Epithelial cell of esophagus (primary cell): ENCODE measurements at places on chromosomes 2 and 18.

GRCh38 chr2:1593371-1594122 lies 150.8 kb downstream of the PXDN start:
- peak; percentile 60 for DNase-seq

- DNase-seq: peak; percentile 59
These were observed 54.5 kb upstream of the SPAG16 start for GRCh38 chr2:213229814-213230213.

DNA sequence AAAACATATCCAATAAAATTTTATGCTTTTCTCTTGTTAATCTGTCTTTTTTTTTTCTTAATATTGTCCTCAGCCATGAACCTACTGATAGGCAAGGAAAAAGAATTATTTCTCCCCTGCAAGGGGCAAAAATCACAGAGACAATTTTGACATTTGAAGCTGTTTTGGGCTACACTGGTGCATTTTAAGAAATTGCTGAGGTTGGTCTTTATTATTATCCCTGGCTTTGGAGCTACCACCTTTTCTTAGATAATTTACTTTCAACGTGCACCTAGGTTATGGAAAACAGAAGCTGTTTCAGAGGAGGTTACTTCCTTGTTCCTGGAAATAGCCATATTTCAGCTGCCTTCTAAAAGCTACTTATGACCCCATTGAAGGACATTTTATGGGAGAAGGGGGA lies 195.5 kb upstream of the KYNU start:
- no peak for DNase-seq

GRCh38 chr2:199946196-199946595 lies 9.1 kb downstream of the TYW5 start:
- no peak for DNase-seq

DNA sequence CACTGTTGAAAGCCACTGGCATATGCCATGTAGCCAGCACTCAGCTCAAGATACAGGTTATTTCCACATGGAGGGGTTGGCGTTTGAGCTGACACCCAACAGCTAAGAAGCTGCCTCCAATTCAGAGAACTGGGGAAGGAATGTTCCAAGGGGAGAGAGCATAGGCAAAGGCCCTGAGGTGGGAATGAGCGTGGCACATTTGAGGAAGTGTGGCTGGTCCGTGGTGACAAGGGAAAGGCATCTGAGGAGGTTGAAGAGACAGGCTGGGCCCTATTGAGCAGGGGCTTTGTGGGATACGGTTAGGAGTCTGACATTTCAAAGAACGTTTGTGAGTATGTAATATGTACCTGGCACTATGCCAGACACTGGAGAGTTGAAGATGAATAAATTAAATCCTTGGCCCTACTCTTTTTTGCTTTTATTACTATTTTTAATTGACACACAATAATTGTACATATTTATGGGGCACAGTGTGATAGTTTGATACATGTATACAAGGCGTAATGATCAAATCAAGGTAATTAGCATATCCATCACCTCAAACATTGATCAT lies 27.6 kb upstream of the TMBIM1 start:
- no peak for DNase-seq

- peak; percentile 93 for DNase-seq
These were observed 12.7 kb downstream of the TTC39C start for GRCh38 chr18:24027156-24027827.

DNA sequence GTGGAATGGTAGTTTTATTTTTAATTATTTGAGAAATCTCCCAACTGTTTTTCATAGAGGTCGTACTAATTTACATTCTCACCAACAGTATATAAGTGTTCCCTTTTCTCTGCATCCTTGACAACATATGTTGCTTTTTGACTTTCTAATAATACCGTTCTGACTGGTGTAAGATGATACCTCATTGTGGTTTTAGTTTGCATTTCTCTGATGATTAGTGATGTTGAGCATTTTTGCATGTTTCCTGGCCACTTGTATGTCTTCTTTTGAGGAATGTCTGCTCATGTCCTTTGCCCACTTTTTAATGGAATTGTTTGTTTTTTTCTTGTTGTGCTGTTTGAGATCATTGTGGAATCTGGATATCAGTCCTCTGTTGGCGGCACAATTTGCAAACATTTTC lies 242.5 kb downstream of the ZNF521 start:
- no peak for DNase-seq

GRCh38 chr2:68156419-68156818 lies 1.3 kb upstream of the PNO1 start:
- no peak for DNase-seq

DNA sequence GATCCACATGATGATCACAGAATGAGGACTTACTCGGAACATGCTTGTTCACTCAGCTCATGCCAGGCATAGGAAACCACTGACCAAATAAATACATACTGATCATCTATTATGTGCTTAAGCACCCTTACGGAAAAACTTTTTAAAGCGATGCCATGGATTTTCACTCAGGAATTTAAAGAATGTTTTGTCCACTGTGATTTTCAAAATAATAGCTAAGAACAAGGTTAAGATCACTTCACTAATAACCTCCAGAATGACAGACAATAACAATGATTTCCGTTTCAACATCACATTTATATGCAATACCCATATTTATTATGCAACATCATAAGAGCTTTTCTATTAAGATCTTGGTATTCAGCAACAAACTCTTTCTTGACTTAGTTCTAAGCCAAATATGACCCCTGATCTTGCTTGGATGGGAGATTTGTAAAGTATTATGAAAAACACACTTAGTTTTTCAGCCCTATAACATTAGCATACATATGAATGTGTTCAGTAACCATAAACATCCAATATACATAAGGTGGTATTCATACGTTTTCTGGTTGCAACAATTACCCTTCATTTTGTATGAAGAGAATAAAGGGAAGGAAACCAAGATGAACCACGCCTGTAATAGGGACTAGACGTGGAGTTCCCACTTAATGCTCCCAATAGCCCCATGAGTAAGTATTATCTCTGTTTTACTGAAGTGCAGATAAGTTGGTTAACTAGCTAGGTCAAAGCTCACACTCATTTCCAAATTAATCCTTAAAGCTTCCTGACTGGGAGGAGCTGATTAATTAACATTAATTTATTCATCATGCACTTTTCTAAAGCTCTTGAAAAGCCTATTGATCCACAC lies 1.9 kb downstream of the CD302 start:
- DNase-seq: no peak

DNA sequence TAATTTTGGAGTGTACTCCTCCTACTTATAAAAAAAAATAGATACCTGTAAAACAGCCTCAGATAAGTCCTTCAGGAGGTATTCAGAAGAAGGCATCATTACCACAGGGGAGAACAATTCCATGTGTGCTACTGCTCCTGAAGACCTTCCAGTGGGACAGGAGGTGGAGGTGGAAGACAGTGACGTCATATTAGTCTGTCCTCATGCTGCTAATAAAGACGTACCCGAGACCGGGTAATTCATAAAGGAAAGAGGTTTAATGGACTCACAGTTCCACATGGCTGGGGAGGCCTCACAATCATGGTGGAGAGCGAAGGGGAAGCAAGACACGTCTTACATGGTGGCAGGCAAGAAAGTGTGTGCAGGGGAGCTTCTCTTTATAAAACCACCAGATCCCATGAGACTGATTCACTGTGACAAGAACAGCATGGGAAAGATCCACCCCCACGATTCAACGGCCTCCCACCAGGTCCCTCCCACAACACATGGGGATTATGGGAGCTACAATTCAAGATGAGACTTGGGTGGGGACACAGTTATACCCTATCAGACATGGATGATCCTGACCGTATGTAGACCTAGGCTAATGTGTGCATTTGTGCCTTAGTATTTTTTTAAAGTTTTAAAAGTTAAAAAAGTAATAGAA lies 98.4 kb downstream of the NDUFA10 start:
- no peak for DNase-seq

DNA sequence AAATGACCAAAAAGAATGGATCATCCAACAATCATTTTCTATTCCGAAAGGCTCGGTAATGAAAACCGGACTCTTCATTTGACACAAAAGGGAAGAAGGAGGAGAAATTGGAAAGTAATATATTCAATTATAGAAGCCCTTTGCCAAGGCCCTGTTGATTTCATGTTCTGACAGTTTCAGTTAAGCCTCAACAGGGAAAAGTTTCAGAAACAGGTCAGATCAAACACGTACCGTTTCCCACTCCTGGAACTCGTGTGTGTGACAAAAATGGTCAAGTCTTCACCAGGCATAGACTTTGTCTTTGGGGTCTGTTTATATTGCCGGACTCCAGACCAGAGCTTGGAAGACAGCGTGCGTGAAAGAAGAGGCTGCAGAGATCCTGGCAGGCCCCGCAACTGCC lies 101.3 kb upstream of the BCL2L11 start:
- no peak for DNase-seq

DNA sequence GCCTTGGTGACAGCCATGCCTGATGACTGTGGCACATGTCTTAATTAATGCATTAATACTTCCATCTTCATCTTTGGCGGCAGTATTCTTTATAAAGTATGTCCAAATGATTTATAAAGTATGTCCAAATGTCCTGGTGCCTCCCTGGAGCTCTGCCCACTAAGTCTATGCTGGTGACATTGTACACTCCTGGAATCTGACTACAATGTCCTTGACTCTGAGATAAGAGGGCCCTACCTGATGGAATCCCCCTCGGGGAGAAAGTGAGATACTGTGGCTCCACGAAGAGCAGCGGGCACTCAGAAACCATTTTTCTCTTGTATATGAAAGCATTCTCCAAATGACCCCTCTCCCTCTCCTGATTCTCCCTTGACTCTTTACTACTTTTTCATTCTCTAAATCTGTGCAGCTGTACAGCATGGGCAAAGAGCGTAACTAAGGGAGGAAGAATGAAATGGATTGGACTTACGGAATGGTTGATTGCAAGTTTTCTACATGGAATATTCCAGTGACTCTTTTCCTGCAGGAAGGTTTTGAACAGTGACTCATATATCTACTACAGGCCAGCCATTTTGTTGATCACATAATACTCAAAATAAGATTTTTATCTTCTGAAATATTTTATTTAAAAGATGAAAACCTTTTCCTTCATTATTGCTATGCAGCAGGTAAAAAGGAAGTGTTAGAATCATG lies 17.3 kb downstream of the RAB12 start:
- DNase-seq: no peak

DNA sequence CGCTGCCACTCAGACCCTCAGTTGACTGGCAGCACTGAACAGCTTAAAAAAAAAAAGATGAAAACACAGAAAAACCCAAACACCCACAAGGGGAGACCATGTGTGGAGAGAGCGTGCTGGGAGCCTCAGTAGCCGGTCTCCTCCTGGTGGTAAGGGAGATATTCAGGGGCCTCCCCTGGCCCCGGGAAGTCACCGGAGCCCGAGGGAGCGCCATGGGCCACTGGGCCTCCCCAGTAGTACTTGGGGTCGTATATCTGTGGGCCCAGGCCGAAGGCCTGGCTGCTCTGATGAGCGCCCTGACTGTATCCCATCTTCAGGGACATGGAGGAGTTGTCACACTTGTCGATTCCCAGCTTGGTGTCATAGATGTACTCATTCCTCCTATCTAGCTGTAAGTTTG lies 145.7 kb upstream of the TEKT4 start:
- no peak for DNase-seq

- DNase-seq: no peak
These were observed 176.8 kb upstream of the LRP1B start for GRCh38 chr2:142307616-142308115.

DNA sequence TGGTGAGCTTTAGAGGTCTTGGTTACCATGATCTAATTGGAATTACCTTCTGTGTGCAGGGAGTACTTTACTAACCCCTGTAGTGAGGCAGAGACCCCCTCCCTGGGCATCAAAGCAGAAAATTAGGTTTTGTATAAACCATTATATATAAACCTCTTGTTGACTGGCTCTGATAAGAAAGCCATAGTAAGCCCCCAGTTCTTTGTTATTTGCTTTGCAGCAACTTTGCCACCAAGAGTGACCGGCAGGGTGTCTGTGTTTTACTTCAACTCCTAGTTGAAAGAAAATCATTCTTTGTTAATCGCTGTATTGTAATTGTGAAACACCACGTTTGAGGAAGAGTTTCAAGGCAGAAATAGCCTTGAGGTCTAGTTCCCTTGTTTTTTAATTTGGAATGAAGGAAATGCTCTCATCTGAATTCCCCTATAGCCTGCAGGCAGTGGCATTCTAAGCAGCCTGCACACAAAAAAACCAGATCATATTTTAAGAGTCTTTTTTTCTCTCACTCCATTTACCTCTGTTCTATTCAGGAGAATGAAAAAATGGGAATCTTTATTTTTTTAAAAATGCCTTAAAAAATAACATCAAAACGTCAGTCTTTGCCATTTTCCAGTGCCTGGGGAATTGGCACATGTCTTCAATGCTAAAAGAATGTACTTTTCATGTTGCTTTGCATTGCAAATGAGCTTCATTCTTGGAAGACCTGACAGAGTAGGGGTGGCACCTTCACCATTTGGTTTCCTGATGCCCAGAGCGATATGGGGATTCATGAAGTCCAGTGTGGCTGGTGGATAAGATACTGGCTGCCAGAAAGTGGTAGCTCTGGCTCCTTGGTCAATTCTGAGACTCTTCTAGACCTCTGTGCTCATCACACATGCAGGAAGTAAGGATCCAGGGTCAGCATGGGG lies 338.1 kb downstream of the SLC4A3 start:
- peak; percentile 72 for DNase-seq

DNA sequence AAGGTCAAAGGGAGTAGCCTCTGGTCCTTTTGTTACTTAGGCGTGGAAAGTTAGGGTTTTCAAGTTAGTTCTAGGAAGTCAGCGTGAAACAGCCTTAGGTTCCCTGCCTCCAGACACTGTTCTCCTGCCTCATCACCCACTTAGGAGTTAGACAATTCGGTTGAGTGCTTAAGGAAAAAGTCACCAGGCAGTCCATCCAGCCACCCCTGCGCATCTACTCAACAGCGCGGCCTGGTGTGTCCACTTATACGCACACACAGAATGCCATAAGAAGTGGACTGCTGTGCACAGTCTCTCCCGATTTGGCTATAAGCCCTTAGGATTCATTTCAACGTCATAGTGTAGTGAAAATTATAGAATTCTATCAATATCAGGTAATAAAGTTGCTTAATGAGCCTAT lies 470.8 kb upstream of the TNP1 start:
- DNase-seq: no peak

DNA sequence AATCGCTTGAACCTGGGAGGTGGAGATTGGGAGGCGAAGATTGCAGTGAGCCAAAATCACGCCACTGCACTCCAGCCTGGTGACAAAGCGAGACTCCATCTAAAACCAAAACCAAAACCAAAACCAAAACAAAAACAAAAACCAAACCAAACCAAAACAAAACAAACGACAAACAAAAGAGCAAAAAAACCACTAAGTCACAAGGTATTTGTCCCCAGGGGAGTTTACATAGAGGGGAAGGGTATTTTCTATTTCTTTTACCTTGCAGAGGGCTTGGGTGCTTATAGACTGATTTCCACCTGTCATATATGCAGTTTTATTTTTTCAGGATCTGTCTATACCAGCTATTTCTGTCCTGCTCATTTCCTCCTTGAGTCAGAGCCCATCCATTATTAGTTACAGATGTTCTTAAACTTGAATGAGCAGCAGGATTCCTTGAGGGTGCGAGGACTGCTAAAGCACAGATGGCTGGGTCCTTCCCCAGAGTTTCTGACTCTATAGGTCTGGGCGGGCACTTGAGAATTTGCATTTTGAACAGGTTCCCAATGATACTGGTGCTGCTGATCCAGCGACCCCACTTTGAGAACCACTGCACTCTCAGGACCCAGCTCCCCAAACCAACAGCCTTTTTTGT lies 102.2 kb upstream of the UXS1 start:
- no peak for DNase-seq

GRCh38 chr2:160401895-160402294 lies 91.7 kb downstream of the RBMS1 start:
- DNase-seq: no peak
